ENCODE measurements at places on chromosomes 2 and 18.

DNA sequence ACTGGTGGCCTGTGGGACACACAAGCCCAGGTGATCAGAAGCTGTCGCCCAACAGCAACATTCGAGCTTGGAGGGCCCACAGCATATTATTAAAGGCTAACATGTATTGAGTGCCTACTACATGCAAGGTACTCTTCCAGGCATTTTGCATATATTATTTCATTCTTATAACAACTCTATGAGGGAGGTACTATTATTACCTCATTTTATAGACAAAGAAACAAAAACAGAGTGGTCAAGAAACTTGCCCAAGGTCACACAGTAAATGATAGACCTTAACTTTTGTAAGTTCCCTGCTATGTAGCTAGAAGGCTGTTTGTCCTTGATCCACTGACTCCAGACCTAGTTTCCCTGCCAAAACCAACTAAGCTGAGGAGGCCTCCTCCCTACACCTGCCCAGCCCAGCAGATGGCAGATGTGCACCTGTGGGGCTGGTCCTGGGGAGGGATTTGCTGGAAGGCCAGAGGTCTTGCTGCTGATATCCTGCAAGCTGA, 35.7 kb downstream of the KANSL3 start:
- no peak for DNase-seq

GRCh38 chr2:8628179-8628865, 53.5 kb upstream of the ID2 start:
- no peak for DNase-seq

DNA sequence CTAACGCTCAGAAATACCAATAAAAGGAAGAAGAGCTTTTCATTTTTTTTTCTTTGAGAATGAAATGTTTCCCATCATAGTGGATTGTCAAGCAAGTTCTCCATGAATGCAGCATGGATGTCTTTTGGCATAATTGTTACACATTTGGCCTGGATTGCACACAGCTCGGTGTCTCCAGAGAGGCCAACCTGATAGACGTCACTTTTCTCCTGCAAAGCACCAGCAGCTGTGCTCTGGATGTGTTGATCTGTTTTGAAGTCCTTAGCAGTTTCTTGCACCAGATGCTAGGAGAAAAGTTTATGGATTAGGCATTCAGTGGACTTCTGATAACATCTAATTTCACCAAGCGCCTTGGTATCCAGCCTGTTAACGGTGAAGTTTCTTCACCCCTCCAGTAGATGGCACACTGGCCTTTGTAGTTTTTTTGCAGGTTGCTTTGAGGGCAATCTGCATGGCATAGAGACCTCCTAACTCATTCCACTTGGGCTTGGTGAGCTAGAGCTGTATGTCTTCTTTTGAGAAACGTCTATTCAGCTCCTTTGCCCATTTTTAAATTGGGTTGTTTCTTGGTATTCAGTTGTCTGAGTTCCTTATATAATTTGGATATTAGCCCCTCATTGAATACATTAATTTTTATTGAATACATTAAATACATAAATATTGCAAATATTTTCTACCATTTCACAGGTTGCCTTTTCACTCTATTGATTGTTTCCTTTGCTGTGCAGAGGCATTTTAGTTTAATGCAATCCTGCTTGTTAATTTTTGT, 59.7 kb downstream of the PTH2R start:
- no peak for DNase-seq

DNA sequence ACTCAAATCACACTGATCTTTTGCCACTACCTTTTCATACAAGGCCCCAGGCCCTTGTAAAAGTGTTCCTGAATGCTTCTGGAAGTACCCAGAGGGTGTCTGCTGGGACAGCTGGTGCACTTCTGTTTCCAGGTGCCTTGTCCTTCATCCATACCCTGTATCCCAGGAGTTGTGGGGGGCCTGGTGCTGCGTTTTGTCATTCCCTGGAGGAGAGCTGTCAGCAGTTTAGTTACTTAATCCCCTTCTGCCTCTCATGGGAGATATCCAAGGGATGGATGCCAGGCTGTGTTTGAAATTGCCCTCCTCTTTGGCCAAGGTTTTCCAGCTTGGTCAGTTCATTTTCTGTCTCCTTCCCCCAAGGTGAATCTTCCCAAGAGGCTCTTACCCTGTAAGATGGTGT, 158.3 kb downstream of the WDSUB1 start:
- DNase-seq: no peak

GRCh38 chr2:165874445-165875039, 79.0 kb downstream of the TTC21B start:
- no peak for DNase-seq

DNA sequence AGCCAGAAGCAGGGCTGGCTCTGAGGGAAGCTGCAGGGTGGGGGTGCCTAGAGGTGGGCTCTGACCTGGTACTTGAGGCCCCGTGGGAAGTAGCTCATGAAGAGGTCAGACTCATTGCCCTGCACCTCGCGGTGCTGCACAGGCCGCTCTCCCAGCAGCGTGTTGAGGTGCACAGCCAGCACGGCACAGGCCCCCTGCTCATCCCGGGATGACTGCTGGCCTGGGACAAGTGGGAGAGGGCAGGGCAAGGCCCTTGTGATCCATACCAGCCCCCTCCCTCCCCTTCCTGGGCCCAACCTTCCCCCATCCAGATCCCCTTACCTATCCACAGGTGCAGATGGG, 8.7 kb downstream of the CAPG start:
- no peak for DNase-seq

DNA sequence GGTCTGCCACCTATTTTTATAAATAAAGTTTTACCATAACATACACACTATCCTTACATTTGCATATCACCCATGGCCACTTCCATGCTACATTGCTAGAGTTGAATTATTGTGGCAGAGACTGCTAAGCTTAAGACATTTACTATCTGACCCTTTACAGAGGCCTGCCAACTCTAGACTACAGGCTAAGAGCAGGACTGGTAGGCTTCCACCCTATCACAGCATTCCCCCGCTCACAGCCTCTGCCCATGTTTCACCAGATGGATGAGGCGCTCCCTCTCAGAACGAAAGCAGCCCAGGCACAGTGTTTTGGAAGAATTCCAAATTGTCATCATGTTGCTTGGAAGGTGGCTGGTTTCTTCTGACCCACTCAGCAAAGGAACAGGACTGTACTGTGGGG, 91.7 kb upstream of the SLC35G4 start:
- no peak for DNase-seq

- no peak for DNase-seq
Measured at GRCh38 chr18:9649164-9649540, 34.8 kb upstream of the PPP4R1 start.

DNA sequence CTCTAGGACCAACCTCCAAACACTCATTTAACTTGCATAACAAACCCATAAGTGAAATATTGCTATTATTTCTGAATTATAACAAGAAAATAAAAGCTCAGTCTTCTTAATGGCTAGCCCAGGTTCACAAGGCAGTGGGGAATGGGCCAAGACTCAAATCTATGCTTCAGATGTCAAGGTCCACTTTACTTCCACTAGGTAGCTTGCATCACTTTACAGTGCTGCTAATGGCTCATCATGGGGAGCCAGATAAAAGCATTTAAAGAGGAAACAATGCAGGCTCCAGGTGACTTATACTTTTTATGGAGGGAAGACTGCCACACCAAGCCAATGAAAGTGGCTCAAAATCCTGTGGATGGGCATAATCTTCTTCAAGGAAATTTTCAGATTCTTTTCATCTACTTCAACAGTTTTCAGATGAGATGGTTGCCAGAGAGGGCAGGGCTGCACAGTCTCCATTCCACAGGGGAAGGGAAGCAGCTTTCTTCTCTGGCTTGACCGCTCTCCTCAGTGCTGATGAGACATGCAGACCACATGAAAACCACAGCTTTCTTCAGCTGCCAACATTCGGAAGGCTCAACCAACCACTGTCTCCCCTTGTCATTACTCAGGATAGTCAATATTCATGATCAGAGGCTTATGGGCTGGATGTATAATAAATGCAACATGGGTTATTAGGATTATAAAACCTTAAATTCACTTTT, 361.9 kb upstream of the MEX3C start:
- DNase-seq: no peak

DNA sequence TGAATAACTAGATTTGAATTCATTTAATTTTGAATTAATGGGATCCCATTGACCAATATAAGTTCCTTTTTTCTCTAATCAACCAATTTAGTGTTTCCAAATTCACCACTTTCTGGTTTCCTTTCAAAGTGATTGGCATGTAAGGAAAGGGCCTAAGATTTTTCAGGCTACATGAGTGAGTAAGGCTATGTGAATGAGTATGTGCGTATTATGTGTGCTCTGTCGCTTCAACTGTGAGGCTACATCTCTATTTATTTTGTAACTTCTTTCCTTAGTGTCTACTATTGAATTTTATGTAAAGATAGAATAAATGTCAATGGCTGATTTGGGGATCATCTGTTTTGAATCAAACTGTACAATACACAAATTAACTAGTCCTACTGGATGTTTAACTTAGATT, 110.6 kb downstream of the ABCA12 start:
- no peak for DNase-seq

GRCh38 chr2:162011706-162012564, 62.1 kb downstream of the DPP4 start:
- DNase-seq: no peak

DNA sequence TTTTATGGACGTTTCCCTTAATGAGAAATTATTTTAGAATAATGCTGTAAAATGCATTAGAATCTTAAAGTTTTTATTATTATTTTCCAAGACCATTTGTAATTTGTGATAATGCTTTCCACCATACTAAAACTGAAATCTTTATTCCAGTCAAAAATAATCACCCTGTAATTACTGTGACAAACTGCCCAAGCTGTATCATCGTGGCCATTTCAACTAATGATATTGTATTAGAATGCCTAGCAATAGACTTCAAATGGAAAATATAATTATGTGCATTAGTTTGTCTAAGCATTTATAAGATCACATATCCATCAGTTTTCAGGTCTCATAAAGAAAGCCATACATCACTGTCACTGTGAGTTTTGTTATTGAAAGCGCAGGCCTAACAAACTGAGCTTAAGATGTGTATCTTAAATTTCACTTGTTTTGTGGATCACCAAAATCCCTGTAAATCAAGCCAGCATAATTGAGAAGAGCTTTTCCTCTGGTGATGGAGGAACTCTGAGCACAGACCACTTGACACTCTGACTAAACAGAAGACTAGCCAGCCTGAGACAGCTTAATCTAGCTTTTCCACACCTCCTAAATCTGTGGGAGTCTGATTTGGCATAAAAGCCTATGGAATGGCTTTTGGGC, 1312.2 kb upstream of the ACVR2A start:
- DNase-seq: no peak

DNA sequence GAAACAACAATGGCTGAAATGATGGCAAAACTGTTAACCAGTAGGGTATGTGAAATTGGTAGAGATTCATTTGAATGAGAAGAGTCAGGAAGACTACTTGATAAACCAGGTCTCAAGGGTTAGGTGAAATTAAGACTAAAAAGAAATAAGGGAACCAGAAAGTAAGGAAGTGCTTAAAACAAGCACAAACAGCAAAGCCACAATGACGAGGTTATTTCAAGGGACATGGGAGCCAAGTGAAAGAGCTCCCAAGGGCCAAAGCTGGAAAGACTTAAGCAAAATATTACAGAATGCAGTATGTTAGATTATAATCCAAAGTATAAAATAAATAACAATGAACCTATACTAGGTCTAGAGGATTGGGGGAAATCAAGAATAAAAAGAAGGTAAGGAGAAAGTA, 19.3 kb upstream of the CD302 start:
- no peak for DNase-seq

GRCh38 chr2:180124273-180125139, 117.4 kb upstream of the CWC22 start:
- DNase-seq: no peak

GRCh38 chr2:68238955-68239822, 13.1 kb downstream of the PPP3R1 start:
- DNase-seq: no peak

GRCh38 chr2:224271617-224272236, 130.2 kb downstream of the FAM124B start:
- no peak for DNase-seq

DNA sequence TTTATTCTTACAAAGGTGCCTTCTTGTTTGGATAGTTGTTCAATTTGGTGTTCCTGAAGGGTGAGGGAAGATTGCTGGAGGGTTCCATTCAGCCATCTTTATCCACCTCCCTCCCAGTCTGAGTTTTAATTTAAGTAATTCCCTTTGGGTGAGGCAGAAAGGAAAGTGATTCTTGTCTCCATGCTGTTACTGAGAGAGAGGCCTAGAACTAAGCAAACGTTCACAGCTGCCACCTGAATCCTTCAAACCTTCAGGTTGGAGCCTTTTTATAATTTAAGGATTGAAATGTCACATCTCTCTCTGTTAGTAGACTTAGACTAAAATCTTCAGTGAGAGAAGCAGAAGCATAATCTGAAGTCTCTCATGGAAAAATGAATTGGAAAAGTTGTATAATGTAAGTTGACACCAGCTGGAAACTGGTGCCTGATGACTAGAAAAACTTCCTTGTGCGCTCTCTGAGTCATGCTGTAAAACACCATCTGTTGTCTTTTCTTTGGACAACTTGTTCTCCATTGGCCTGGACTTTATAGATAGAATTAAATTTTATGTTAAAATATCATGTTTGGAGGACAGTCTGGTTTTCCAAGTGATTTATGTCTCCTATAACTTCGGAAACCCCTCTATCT, 14.6 kb downstream of the STRADB start:
- DNase-seq: no peak

- DNase-seq: no peak
Measured at GRCh38 chr18:61972389-61973264, 79.8 kb upstream of the RNF152 start.

- no peak for DNase-seq
Measured at GRCh38 chr2:41836948-41837347, 210.9 kb upstream of the PKDCC start.

DNA sequence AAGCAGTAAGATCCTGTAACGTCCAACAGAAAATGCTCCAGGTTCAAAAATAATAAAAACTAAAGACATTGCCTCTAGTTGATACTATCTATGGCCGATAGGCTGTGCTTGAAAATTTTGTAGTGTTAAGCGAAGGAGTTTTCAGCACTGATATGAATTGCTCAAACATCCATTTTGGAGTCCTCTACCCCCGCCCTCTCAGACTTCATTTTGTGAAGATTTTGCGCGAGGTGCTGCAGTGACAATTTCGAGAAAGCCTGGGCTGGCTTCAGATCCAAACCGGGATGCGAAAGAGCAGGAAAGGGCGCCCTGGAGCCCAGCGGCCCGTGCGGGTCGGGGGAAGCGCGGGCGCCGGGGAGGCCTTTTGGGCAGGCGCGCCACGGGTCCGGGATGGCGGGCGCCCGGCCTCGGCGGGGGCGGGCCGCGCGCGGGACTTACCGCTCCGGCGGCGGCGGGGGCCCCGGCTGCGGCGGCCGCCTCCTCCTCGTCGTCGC, 1.8 kb downstream of the SP3 start:
- DNase-seq: peak; percentile 9

- DNase-seq: no peak
Measured at GRCh38 chr2:240051697-240052096, 1.6 kb downstream of the OR6B3 start.

DNA sequence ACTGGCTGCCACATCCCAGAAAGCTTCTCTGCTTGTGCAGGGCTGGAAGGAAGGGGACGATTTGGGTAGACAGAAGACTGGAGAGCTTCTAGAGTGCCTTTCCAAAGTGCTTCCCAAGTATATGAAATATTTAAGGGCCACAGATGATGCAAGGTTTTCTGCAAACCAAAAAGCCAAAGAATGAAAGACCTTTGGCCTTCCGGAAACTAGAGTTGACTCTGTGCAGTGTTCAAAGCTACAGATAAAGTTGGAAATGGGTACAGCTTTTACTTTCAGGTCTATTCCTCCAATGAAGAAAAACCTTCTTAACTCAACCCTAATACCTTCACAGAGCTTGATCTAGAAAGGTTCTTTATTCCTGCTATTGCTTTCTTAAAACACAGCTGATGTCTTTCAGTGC, 253.0 kb upstream of the KLHL29 start:
- no peak for DNase-seq

- no peak for DNase-seq
Measured at GRCh38 chr2:182920631-182921056, 54.2 kb upstream of the FRZB start.

All from stimulated activated CD4-positive, alpha-beta T cell treated with anti-CD3 and anti-CD28 coated beads, TNF-alpha, amount 100 ng/mL, for 1 hour (primary cell).